ENCODE measurements at places on chromosomes 7 and 10.

DNA sequence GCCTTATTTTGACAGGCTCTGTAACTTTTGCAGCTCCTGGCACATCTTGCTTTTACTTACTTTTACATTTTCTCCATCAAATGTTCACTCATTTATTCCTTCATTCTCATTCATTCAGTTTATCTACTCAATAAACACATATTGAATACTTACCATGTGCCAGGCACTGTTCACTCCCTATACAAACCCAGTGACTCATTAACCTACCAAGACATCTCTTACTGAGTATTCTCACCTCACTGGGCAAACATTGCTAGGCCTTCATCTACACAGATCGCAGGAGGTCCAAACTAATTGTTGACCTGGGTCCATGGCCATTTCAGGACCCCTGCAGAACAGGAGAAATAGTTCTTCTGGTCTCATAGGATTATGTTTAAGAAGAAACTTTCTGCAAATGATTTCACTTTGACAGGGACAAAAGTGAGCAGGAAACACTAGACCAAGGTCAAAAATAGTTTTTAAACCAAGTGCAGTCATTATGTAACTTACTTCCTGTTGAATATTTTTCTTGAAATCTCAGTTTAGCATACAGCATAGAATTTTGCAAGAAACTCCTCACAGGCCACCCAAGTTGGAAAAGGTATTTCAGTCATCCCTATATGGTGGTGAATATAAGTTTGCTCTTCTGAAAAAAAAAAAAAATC, 17.6 kb downstream of the SLC26A4 start:
- DNase-seq = no peak

DNA sequence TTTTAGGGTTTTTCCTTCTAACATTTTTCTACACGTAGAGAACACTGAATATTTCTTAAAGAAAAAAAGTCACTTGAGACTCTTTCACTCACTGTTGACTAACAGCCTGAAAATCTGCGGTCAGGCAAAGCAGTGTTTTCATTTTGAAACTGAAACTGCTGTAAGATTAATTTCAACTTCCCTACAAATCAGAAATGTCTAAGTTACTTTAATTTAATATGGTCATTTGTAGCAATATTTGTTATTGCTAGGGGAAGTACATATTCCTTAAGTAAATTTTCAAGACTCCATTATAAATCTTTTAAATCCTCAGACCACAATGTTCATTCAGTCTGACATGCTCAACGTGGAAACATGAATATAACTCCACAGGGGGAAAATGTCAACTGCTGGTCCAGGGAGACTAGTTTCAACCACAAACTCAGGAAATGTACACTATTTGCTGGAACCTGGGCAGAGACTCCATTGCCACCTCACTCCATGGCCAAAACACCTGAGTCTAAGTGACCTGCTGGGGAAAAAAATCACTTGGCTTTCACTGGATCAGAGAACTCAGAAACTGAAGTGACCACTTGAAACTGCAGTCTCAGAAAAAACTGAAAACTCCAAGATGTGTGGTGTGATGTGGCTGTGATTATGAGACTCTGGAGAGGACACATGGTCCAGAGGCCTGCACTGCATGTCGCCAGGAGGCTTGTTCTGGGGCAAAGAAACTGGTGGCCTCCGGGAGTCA, 161.2 kb downstream of the TAX1BP1 start:
- DNase-seq = no peak

DNA sequence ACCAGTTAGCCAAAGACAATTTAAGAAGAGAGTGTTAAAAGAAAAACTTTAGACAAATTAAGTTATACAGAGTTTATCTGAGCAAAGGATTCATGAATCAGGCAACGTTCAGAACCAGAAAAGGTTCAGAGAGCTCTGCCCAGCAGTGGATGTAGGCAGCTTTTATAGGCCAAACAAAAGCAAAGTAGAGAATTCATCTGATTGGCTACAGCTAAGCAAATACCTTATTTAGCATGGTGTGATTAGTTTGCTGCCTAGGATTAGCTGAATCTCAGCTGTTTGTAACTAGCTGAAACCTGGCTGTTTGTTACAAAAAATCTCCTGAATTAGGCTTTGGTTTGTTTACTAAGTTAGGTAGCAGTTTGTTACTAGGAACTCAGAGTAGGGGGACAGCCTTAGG, 66.0 kb downstream of the SLC25A40 start:
- DNase-seq = no peak

- no peak for DNase-seq
Measured at GRCh38 chr10:118926441-118926840, 103.1 kb upstream of the NANOS1 start.

- DNase-seq = no peak
Measured at GRCh38 chr7:52863652-52864051, 171.8 kb upstream of the POM121L12 start.
